ENCODE measurements at places on chromosomes 1 and 21.

GRCh38 chr1:231611111-231611510 is 15.5 kb upstream of the DISC1 start:
- DNase-seq = no peak

DNA sequence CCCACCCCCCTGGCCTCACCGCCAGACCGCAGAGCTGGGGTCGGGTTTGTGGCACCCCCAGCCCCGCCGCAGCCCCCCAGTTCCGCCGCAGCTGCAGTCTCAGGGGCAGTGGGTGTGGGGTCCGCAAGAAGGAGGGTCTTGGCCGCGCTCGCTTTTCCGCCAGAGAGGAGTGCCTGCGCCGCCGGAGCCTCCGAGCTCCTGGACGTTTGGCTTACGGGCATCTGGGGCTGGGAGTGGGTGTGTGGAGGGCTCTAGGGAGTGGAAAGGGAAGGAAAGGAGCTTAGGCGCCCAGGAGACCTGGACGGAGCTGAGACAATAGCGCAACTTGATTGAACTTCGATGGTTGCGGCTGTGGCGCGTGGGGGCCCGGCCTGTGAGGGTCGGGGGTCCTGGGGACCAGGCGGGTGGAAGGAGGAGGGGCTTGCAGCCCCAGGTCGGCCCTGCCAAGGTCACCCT is 88.8 kb upstream of the IPO9 start:
- no peak for DNase-seq

- no peak for DNase-seq
Measured at GRCh38 chr1:6330410-6330911, 63.1 kb downstream of the ACOT7 start.

- no peak for DNase-seq
Measured at GRCh38 chr1:214022229-214022791, 34.5 kb downstream of the PROX1 start.

DNA sequence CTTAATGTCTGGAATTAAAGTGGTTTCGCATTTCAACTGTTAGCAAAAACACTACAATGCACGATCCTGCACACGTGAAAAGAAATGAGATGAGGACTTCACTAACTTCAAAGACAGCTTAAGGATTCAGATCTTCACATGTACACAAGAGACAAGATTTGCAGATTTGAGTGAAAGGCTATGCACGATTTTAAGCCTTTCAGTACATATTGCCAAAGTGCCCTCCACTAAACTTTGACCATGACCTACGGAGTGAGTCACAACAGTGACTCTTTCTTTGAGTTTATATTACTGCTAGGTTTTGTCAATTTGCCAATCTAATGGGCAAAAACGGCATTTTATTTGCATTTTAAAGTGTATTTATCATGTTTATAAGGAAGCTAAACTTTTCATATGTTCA is 41.2 kb upstream of the CR1L start:
- DNase-seq = no peak

GRCh38 chr1:221708987-221709386 is 32.9 kb downstream of the DUSP10 start:
- DNase-seq = no peak

- DNase-seq = no peak
Measured at GRCh38 chr21:41488080-41488479, 19.9 kb downstream of the TMPRSS2 start.

Data from stimulated activated CD4-positive, alpha-beta T cell treated with anti-CD3 and anti-CD28 coated beads, Interleukin-1b, Interleukin-23, amount 100 ng/mL, for 1 hour (primary cell).